Head of caudate nucleus (tissue), 42 donors: ENCODE measurements at places on chromosomes 2 and 18.
A peak's percentile ranks its signal among the peaks of the same experiment; 100 is the strongest.

DNA sequence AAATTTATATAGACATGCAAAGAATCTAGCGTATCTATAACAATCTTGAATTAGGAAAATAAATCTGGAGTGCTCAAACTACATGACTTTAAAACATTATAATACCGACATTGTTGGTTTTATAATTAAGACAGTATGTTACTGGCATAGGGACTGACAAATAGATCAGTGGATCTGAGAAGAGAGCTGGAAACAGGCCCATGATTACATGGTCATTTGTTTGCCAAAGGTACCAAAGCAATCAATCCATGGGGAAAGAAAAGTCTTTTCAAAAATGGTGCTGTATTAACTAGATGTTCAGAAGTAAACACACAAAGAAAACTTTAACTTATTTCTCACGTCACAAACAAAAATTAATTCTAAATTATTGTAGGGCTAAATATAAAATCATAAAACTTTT lies 124.2 kb downstream of the BCL2L11 start:
- no peak for DNase-seq

GRCh38 chr2:98822301-98823164 lies 91.6 kb upstream of the MGAT4A start:
- DNase-seq = no peak

GRCh38 chr2:130251535-130251872 lies 53.3 kb upstream of the TUBA3E start:
- no peak for DNase-seq

DNA sequence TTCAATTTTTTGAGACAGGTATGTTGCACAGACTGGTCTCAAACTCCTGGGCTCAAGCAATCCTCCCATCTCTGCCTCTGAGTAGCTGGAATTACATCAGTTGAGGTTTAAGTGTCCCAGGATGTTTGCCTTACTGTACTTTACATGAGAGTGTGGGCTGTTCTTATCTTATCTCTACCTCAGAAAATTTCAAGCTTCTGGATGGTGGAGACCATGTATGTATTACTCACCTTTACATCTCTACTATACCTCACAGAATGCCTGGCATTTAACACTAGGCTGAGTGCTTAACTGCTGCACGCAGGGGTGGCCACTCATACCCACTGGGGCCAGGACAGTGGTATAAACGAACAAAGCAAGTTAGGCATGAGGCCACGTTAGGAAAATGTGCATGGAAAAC lies 272.0 kb upstream of the RAB12 start:
- DNase-seq = no peak

DNA sequence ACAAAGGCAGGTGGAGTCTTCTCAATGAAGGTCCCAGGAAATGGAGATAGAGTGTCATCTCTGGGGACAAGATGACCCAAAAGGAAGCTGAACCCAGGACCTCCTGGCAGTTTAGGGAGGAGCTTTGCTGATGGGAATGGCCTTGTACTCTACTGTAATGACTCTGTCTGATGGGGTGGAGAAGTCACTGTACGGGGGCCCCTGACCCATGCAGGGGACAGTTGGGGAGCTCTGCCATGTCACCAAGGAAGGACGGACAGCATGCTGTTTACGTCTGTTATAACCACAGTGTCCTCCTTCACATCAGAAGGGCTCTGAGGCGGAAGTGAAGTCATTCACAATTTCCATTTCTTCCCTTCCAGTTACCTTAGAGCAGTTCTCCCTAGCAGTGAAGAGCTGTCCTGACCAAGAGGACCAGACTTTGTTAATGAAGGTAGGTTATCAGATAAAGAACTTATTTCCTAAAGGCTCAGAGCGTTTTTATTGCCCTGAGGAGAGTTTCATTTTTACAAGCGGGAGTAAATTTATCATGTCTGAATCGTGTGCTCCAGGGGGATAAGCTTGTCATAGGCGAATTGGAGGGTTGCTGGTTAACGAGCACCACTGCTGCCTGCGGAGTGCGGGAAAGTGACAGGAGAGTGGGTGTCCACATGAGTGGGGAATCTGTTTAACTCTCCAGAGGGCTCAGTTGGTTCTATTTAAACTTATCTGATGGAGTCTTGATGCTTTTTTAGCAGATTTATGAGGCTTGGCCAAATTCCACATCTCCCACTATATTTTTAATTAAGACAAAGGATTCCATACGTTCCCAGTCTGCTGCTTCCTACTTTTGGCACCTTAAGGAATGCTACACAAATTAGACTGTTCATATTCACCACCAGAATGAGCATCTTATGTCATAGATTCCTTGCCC lies 71.6 kb upstream of the BCL2L11 start:
- DNase-seq = no peak

DNA sequence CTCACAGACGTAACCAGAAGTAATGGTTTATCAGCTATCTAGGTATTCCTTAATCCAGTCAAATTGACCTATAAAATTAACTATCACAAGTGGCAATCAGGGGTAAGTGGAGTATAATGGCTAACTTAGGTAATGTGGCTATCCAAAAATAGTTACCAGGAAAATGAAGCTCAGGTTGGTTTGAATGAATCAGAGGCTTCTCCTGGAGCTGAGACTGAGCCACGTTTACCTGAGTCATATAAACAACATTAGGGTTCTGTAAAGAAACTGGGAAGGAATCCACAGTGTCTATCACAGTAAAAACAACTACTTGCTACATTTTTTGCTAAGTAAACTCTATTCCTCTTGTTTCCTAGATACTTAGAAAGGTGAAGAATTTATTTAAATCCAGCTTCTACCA lies 236.0 kb upstream of the SPHKAP start:
- DNase-seq = no peak

- no peak for DNase-seq
Observed at GRCh38 chr18:45024357-45025088, 343.8 kb downstream of the SETBP1 start.

GRCh38 chr2:236676136-236676873 lies 106.7 kb downstream of the ACKR3 start:
- DNase-seq = no peak

GRCh38 chr2:113341191-113341869 lies 62.6 kb upstream of the PAX8 start:
- no peak for DNase-seq

GRCh38 chr2:96520697-96521096 lies 15.5 kb upstream of the NEURL3 start:
- no peak for DNase-seq

DNA sequence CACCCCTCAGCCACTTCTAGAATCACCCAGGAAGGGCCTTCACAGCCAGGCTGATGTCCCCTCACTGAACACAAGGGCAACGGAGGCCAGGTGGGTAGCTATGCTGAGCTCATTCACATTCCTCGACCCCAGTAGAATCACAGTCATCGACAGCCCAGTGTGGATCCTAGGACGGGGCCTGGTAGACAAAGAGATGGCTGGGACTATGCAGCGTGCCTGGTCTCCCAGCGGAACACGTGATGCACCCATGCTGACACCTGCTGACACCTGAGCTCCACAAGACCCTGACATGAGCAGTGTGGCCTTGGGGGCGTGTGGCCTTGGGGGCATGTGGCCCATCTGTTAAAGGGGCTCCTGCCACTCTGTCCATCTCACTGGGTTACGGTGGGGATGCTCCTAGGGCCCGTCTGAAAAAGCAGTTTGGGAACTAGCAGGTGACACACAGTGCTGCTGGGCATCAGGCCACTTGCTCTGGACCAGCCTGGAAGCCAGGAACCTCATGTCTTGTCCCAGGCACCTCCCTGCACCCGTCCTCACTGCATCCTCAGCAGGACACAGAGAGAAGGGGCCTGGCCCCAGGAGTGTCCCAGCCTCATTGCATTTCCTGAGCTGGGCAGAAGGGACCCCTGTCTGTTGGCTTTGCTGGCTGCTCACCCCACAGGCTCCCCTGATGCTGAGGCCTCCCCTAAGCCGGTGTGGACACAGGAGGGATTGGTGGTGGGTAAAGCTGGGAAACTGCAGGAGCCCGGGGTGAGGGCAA lies 9.7 kb downstream of the ECEL1 start:
- no peak for DNase-seq

DNA sequence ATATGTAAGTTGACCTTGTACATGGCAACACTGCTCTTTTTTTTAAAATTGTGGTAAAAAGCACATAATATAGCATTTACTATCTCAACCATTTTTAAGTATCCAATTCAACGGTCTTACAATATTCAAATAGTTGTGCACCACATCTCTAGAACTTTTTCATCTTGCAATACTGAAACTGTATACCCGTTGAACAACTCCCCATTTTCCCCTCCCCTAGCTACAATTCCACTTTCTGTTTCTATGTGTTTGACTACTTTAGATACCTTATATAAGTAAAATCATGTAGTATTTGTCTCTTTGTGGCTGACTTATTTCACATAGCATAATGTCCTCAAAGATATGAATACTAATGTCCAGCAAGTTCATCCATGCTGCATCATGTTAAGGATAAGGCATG lies 452.1 kb downstream of the TXNL1 start:
- no peak for DNase-seq

DNA sequence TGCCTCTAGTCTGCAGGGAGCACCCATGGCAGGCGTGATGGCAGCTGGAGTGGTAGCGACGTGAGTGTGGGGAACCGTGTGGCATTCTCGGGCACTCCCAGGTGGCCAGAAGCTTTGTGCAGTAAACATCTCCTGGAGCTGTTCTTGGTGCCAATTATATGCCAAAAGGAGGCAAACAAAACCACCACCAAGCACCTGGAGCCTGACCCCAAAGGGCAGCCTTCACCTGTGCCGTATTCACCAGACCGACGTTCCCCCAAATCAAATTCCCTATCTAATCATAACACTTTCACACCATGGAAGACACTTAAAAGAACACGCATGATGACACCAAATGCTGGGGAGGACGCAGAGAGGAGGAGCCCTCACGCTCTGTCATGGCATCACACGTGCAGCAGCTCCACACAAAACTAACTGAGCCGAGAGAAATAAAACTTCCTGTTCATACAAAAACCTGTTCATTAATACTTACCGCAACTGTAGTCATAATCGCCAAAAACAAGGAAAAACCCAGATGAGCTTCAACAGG lies 123.6 kb downstream of the EIPR1 start:
- DNase-seq = no peak

DNA sequence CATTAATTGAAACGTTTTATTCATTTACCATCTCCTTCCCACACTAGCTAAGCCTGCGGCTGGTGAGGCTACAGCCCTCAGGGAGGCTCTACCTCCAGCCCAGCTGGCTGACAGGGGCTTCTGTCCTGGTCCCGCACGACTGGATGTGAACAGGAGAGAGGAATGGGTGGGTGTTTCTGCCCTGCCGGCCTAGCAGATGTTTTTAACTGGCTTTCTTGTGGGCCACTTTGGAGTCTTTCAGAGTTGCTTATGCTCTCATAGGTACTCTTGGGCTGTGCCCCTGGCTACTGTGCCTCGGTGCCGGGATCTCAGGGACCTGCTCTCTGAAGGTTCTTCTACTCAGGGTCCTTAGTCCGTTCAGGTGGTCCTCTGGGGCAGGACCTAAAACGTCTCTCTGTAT lies 184.3 kb upstream of the TWIST2 start:
- no peak for DNase-seq

- no peak for DNase-seq
Observed at GRCh38 chr2:239137165-239137897, 263.5 kb downstream of the HDAC4 start.

GRCh38 chr2:3392216-3392615 lies 12.7 kb downstream of the TRAPPC12 start:
- no peak for DNase-seq

DNA sequence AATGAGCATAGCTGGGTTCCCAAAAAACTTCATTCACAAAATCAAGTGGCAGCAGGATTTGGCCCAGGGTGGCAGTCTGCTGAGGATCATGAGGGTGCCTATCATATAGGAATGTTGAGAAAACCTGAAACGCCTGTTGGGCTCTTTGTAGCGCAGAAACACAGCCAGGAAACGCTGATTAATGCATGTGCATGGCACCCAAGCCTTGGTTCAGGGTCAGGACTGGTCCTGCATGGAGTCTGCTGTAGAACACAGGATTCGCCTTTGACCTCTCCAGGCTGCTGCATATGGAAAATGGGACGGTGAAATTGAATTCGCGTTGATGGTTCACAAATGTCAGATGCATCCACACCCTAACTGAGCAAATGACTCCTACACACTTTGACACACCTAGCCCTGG lies 227.9 kb upstream of the COPS8 start:
- DNase-seq = no peak

DNA sequence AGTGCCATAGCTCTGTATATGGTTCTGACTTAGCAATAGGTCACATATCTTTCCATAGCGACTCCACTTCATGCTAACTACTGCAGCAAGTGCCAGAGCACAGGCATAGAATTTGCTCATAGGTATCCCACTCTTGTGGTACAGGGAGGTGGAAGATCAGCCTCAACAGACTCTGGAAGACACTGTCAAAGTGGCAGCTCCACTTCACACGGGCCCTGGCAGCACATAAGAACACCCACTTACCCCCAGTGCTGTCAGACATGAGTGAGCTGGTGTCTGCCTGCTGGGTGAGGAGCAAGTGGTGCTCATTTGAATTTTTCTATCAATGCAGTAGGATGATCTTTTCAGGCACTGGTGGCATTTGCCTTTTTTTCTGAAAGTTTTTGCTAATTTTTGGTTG lies 48.6 kb downstream of the BCL2L11 start:
- DNase-seq = peak; percentile 65

GRCh38 chr2:197498235-197498936 lies 1.3 kb downstream of the HSPD1 start:
- DNase-seq = no peak

GRCh38 chr2:27067385-27067784 lies 4.1 kb downstream of the OST4 start:
- no peak for DNase-seq

DNA sequence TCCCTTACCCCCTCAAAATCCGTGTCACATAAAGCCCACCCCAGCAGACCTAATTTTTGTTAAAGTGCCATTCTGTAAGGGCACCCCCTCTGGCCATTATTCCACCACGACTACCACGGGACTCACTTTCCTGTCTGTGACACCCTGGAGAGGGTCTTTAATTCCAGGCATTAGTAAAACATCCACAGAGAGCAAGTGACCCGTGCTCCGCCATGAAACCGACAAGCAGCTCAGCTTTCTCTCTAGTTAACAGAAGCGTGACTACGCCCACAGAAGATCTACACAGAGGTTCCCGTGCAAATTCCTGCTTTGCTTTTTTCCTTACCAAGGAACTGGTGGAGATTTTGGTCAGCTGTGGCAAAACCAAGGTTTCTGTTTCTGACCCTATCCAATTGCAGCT lies 4.4 kb downstream of the SIGLEC15 start:
- no peak for DNase-seq

DNA sequence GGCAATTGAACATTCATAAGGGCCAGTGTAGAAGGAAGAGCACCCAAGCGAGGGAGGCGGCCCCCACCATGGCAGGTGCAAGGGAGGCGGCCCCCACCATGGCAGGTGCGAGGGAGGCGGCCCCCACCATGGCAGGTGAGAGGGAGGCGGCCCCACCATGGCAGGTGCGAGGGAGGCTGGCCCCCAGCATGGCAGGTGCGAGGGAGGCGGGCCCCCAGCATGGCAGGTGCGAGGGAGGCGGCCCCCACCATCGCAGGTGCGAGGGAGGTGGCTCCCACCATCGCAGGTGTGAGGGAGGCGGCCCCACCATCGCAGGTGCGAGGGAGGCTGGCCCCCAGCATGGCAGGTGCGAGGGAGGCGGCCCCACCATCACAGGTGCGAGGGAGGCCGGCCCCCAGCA lies 24.7 kb upstream of the GPC1 start:
- DNase-seq = no peak
